ENCODE measurements at places on chromosomes 6 and 20.

DNA sequence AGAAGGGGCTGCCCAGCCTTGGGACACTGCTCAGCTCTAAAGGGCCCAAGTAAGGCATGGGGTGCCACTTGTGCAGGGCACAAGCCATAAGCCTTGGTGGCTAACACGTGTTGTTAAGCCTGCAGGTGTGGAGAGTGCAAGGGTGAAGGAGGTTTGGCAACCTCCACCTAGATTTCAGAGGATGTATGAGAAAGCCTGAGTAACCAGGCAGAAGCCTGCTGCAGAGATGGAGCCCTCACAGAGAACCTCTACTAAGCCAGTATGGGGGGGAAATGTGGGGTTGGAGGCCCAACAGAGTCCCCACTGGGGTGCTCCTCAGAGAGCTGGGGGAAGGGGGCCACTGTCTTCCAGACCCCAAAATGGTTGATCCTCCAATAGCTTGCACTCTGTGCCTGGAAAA lies 32.6 kb downstream of the SERINC1 start:
- DNase-seq, result no peak

GRCh38 chr6:165799391-165800153 lies 136.5 kb upstream of the PDE10A start:
- no peak for DNase-seq

GRCh38 chr6:31908791-31909190 lies 6.9 kb upstream of the ZBTB12 start:
- no peak for DNase-seq

- DNase-seq, result no peak
Measured at GRCh38 chr6:142518126-142518525, 216.3 kb downstream of the ADGRG6 start.

DNA sequence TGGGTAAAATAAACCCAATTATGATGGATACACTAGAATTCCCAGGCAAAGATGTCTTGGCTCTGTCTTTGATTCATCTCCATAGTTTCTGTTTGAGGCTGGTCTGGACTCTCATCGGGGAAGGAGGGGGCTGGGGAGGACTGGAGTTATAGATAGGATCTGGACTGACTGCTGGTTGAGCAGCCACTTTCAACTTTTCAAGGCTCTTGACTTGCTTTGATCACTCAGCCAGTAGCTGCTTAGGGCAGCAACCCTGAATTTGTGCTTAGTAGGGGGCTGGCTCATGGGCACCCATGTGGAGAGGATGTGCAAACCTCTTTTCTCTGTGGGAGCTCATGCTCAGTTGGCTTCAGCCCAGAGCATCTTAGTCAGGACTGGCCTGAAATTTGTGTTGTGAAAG lies 114.0 kb upstream of the NEDD9 start:
- no peak for DNase-seq

GRCh38 chr6:43916924-43917877 lies 147.2 kb downstream of the VEGFA start:
- DNase-seq, result no peak

- no peak for DNase-seq
Measured at GRCh38 chr6:16430391-16431089, 192.2 kb downstream of the GMPR start.

GRCh38 chr6:18504232-18504596 lies 117.1 kb downstream of the RNF144B start:
- DNase-seq, result no peak

- DNase-seq, result no peak
Measured at GRCh38 chr20:33410081-33410742, 8.9 kb upstream of the CDK5RAP1 start.

- DNase-seq, result no peak
Measured at GRCh38 chr6:140857739-140858380, 1274.9 kb upstream of the GJE1 start.

DNA sequence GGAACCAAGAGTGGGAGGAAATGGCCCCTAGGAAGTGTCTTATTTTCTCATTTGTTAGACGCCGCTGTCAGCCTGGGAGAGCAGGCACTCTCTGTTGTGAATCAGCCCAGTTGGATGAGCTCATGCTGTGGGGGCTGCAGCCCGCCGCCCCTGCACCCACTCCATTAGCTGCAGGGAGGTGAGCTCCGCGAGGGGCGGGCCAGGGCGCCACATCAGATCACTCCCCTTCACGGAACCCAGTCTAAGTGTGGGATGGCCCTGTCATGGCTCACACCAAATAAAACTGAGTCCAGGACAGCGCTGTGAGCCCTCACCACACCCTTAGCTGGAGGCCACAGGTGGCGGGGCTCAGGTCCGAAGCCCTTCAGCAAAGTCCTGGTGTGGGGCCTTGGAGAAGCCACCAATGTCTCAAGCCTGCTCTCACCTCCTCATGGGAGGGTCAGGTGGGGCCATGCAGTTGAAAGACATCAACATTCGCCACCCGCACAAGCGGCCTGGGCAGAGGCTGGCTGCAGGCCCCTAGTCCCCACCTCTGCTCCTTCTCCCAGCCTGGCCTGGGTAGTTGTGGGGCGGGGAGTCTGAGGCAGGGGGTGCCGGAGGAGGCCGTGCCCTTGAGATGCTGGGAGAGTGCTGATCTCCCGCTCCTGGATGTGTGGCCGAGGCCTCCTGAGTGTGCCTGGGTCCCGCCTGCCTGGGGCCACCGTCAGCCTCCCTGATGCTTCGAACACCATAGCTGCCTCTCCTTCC lies 66.2 kb upstream of the SLCO4A1 start:
- no peak for DNase-seq

GRCh38 chr6:137647762-137648447 lies 153.7 kb upstream of the OLIG3 start:
- no peak for DNase-seq

All from stimulated activated CD8-positive, alpha-beta memory T cell treated with anti-CD3 and anti-CD28 coated beads, Interleukin-2, amount 100 ng/mL, for 1 hour (primary cell).